ENCODE measurements at places on chromosomes 4 and X. TPM values are rescaled to one million over a fixed set of nuclear protein-coding genes. Genes with fewer than 3 reads are reported as not detected.
A peak's percentile ranks its signal among the peaks of the same experiment; 100 is the strongest.

The WFS1 gene
- polyA plus RNA-seq, result 85.3 TPM

The ATP1B4 gene
- not detected for polyA plus RNA-seq

The CFI gene
- polyA plus RNA-seq, result 24.8 TPM

The CT45A2 gene
- polyA plus RNA-seq, result not detected

The CABS1 gene
- not detected for polyA plus RNA-seq

The CCKAR gene
- not detected for polyA plus RNA-seq

The ARSD gene
- 12.4 TPM for polyA plus RNA-seq

The GASK1B gene
- polyA plus RNA-seq, result 26.1 TPM

The ESX1 gene
- polyA plus RNA-seq, result not detected

The ALAS2 gene
- polyA plus RNA-seq, result not detected

The USP26 gene
- not detected for polyA plus RNA-seq

The EGF gene
- polyA plus RNA-seq, result 1.6 TPM

- DNase-seq, result no peak
These were observed 429.2 kb upstream of the TRAM1L1 start for GRCh38 chr4:117514391-117515175.

DNA sequence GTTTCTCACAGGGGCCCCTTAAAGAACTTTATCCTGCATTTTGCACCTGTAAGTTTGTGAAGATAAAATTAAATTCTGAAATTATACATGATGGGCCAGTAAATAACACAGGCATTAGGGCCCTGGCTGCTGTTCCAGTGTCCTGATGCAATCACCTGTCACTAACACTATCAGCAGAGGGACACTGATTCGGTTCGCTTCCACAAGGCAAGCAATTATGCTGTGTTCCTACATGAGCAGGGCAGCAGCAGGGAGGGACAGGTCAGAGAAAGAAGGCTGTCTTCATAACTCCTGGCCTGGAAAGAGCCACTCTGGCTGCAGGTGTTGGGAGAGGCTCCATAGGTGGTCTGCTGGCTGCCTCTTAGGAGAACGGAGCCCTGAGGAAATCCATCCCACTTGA, 487.3 kb downstream of the MID1IP1 start:
- DNase-seq, result no peak

DNA sequence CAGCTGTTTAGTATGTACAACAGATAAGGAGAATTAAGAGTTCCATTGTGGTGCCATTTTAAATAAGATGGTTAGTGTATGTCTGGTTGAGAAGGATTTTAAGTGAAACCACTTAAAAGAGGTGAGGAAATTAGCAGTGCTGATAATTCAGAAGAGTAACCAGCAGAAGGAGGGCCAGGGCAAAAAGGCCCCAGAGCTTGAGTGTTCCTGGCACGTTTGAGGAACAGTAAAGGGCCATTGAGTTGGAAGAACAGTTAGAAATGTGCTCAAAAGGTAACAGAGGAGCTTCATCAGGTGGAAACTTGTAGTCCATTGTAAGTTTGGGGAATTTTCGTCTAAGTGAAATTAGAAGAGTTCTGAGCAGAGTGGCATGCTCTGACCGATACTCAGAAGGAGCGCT, 606.2 kb upstream of the ZFP42 start:
- no peak for DNase-seq

DNA sequence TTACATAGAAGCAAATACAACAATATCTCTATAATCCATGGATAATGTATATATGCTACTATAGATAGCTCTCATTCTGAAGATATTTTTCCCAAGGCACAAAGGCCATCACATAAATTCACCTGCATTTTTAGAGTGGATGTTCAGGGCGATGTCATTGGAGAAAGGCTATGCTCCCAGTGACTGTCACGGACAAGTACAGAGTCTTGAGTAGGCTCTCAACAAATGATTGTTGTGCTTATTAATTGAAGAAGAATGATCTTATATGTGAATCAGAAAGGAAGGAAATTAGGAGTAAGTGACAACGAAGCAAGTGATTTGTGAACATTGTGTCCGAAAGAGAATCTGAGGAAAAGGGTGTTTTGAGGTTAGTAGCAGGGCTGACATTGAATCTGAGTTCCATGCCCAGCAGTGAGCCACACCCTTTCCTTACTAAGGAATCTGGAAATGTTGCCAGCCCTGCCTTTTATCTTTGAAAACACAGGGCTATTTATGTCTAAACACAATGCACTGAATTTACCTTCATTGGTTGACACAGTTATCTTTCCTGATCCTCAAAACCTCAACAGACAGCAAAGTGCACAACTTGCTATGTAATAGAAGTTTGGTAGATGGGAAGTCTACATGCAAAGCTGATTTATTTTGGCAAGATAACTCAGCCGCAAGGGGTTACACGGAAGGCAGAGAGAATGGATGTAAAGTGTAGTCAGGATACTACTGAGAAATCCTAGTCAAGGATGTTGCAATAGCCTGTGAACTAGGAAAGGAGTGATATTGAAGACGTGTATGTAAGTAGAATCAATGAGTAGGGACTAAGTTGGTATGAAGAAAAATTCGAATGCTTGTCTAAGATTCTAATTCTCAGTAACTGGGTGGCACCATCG, 50.4 kb downstream of the SORBS2 start:
- DNase-seq, result no peak

- no peak for DNase-seq
These were observed 37.8 kb upstream of the SLC9A7 start for GRCh38 chrX:46796574-46797191.

- no peak for DNase-seq
These were observed 59.1 kb upstream of the USP9X start for GRCh38 chrX:41025926-41026701.

GRCh38 chr4:182826391-182826790, 90.8 kb downstream of the DCTD start:
- DNase-seq, result no peak

DNA sequence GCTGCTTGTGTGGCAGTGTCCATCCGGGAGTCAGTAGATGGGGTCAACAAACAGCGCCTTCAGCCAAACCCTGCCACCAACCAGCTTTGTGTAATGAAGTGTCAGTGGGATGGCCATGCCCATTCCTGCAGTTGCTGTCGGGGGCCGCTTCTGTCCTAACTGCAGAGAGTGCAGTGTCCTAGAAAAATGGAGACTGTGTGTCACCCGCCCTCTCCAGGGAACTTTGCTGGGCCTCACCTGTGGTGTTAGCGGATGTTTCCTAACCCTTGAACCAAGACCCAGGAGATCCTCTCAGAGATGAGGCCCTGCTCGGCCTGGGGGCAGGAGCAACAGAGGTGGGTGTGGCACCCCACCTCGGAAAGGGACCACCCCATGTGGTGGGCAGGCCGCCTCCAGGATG, 35.3 kb upstream of the HGFAC start:
- no peak for DNase-seq

DNA sequence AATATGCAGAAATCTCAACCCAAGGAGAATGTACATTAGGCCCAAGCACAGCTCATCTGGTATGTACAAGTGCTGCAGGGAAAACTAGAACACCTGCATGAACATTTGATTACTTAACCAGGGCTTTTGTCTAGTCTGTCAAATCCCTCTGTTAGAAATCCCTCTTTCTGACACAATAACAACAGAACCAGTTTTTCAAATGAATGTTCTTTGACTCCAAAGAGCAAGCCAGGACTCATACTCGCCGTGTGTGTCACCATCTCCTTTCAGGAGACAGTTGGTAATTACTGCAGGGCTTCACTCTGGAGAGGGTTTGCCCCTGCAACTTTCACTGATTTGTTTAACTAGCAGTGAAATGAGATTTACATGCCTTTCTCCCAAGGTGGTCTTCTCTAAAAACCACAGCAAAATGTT, 143.0 kb upstream of the FAM241A start:
- peak; percentile 8 for DNase-seq

GRCh38 chrX:53594354-53594753, 92.2 kb downstream of the HUWE1 start:
- DNase-seq, result no peak

DNA sequence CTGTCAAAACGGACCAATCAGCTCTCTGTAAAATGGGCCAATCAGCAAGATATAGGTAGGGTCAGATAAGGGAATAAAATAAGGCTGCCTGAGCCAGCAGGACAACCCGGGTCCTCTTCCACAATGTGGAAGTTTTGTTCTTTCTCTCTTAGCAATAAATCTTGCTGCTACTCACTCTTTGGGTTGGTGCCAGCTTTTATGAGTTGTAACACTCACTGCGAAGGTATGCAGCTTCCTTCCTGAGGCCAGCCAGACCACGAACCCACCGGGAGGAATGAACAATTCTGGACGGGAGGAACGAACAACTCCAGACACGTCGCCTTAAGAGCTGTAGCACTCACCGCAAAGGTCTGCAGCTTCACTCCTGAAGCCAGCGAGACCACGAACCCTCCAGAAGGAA, 287.8 kb downstream of the RAPGEF2 start:
- DNase-seq, result peak; percentile 21

DNA sequence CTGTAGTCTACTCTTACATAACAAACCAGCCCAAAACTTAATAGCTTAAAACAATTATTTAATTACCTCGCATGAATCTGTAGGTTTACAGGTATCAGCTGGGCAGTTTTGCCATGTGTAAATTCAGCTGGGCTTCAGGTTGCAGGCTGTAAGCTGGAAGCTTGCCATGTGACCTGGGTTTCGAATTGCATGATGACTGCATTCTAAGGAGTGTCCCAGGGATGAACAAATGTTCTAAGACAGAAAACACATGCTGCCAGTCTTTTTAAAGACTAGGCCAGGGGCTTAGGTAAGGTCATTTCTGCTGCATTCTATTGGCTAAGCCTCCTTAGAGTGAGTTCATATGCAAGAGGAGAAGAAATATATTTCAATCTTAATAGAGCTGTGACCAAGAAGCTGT, 44.8 kb downstream of the GRIA2 start:
- no peak for DNase-seq

GRCh38 chr4:189600718-189601435, 339.8 kb upstream of the FRG1 start:
- DNase-seq, result no peak

GRCh38 chr4:147582386-147583060, 34.7 kb upstream of the TMEM184C start:
- no peak for DNase-seq

DNA sequence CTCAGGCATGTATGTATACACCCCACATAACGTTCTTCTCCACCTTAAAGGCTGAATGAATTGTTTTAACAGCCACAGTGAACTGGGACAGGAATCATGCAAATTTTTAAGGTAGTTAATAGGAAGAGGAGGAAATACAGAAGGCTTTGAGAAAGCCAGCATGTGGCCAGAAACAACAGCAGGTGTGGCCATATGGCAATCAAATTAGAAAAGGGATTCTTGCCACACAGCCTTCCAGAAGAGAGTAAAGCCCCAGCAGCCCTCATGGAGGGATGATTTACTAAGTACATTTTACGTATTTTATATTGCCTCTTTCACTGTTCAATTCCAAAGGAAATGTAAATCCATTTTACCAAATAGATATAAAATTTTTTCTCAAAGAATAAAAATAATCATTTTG, 792.2 kb downstream of the ADGRL3 start:
- no peak for DNase-seq

- no peak for DNase-seq
These were observed 809.7 kb upstream of the NDST4 start for GRCh38 chr4:115923152-115923551.

DNA sequence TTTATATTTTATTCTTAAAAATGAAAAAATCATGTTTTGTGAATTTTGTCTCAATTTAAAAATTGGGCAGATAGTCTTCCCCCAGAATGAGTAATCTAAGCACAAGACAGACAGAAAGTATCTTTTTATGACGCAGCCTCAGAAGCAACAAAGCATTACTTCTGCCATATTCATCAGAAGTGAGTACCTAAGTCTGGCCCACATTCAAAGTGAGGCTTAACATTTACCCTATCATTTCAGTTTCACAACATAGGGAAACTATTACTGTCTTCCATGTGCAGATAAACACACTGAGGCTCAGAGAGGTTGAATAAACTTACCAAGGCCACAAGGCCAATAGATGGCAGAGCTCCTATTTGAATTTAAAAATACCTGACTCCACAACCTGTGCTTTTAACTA, 4.4 kb upstream of the PRDX4 start:
- no peak for DNase-seq

DNA sequence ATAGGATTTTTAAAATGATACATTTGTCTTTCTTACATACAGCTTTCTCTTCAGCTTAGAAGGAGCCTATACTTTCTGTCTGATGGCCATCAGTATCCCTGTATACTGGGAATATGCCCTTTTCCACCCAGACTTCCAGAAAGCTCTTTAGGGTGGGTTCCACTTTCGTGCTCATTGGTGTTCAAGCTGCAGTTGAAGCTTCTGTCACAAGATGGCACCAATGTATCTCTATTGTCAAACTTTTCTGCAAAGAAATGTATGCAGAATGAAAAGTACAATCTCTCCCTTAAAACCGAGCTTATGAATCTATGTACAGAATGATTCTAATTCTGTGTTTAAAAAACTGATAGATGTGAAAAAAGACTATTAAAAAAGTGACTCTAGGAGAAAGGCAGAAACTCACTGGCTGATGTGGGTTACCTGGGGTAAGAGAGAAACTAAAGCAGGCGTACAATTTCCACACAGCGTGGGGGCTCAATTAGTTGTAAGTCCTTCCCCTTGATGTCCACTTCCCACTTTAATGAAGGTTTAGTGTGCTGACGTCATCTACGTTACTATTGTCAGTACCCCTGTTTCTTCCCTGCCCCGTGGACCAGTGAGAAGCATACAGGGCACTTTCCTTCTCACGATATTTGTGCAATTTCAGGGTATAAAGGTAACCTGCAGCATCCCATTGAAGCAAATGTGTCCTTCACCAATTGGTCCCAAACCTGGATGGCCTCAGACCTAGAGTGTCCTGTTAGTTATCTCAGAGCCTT, 57.3 kb upstream of the TCEAL2 start:
- no peak for DNase-seq

DNA sequence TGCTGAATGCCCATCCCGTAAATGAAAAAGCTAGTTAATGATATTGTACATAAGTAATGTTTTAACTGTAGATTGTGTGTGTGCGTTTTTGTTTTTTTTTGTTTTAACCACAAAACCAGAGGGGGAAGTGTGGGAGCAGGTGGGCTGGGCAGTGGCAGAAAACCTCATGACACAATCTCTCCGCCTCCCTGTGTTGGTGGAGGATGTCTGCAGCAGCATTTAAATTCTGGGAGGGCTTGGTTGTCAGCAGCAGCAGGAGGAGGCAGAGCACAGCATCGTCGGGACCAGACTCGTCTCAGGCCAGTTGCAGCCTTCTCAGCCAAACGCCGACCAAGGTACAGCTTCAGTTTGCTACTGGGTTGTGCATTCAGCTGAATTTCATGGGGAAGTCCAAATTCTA, at the start of gene SPP1:
Gene SPP1, plus strand, starts transcription at position 249 of the 400 bp plus-strand sequence. CDS start 1,182 bp downstream, outside the sequence.
- no peak for DNase-seq

- DNase-seq, result no peak
These were observed 224.5 kb downstream of the PCDH18 start for GRCh38 chr4:137307806-137308205.

- no peak for DNase-seq
These were observed 23.0 kb downstream of the GAB1 start for GRCh38 chr4:143359644-143360193.

- no peak for DNase-seq
These were observed 51.2 kb upstream of the C1QTNF7 start for GRCh38 chr4:15376594-15376993.

DNA sequence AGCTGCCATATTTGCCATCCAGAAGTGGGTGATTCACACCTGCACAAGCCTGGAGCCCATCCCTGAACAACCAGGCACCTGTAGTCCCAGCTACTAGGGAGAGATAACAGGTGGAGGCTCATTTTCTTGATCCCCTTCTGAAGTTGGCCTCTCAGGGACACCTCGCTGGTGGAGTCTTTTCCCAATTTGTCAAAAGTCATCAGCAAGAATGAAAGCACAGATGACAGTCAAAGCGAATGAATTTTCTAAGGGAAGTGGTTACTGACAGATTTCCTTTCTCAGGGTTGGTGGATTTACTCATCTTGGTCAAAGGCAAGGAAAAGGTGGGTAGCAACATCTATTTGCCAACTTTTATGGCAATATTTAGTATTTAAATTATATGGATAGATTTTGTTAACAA, 36.5 kb downstream of the FGFBP1 start:
- no peak for DNase-seq

Measured in urinary bladder (tissue), 4 donors.